ENCODE measurements at places on chromosomes 7 and 10.

DNA sequence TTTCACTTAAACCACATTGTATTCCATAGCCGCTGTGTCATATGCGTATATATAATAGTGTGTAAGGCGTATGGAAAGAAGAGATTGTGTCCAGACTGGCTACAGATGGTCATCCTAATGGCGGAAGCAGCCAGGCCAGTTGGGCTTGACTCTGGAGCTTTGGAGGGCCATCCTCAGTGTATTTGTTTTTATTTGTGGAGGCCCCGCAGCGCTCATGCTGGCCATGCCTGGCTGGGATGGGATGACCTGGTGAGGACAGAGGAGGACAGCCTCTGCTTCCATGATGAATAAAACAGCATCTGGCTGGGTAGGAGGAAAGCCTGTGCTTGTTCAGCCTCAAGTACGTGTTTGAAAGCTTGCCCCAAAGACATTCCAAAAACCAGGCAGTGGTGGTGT, 220.3 kb downstream of the EBF3 start:
- DNase-seq = no peak

DNA sequence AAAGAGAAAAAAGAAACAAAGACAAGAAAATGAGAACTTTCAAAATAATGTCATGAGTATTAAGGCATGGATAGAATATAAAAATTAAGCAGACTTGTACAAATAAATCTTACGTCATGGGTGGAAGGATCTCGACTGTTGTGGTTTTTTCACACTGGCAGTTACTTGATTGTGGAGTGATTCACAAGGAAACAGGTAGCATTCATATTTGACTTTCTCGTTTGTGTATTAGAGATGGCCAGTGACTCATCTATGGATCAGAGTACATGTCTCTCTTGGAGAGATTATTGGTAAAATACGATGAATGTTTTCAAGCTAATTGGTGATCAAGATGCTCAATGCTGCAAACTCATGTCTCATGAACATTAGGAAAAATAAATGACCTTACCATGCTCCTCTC, 564.3 kb downstream of the GATA3 start:
- no peak for DNase-seq

DNA sequence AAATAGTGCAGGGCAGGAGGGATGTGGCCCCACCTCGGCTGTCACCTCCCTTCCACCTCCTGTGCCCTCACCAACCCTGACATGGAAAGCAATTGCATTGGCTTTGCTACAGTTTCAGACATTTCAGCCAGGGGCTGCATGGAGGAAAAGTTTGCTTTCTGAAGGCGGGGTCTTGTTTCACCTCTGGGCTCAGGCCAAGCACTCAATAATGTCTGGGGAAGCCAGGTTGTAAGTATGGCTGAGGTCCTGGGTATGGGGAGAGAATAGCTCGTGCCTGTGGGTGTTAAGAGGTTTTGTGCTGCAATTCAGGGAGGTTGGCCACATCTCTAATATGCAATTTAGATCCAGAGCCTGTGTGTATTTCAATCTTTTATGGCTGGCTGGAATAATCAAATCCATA, 238.4 kb upstream of the MKI67 start:
- DNase-seq = no peak

DNA sequence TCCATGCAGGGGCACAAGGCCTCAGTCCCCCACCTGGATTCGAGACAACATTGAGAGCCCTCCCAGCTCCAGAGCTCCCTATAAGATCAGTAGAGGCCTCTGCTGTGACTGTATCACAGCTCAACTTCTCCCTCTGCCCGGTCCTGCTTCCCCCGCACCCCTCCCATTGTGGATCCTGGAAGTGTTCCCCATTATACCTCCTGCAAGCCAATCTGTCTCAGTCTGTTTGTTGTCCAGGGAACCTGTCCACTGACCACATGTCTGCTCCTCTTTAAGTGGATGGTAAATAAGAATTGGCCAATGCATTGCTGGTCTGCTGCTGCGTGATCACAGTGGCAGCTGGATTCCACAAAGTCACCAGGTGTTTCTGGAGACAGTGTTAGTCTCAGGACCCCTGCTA, 259.7 kb upstream of the HABP2 start:
- DNase-seq = no peak

- DNase-seq = no peak
These were observed 72.5 kb downstream of the LCOR start for GRCh38 chr10:96904648-96905047.

- DNase-seq = no peak
These were observed 34.5 kb downstream of the GOT1 start for GRCh38 chr10:99395750-99396445.

DNA sequence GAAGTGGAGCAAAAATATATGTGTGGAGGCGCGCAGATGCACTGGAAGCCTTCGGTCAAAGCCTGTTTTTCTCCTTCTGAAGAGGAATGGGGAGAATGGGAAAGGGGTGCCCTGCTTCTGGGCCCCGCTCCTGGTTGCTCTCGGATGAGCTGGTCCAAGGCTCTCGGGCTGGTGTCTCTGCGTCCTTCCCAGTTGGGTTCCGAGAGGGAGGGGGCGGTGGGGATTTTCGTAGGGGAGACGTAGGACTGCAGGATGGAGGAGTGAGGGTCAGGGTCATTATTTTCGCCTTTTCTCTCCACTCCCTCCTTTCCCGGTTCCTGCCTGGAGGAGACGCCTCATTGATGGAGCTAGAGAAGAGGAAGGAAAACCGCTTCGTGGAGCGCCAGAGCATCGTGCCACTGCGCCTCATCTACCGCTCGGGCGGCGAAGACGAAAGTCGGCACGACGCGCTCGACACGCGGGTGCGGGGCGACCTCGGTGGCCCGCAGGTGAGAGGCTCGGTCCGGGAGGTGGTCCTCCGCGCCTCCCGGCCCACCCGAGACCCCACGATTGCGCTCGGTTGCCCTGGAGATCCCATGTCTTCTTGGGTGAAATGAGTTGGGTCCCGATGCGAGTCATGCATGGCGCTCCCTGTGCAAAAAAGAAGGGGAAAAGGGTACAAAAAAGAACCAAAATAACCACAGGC, 790 bp downstream of the ADAM22 start:
- DNase-seq = peak; percentile 83

GRCh38 chr10:30154561-30154960, 95.2 kb upstream of the JCAD start:
- no peak for DNase-seq

GRCh38 chr7:155298288-155298833, 683 bp downstream of the INSIG1 start:
- DNase-seq = no peak

Measured in eye (tissue), 1 donor.